ENCODE measurements at places on chromosomes 5 and 9.

DNA sequence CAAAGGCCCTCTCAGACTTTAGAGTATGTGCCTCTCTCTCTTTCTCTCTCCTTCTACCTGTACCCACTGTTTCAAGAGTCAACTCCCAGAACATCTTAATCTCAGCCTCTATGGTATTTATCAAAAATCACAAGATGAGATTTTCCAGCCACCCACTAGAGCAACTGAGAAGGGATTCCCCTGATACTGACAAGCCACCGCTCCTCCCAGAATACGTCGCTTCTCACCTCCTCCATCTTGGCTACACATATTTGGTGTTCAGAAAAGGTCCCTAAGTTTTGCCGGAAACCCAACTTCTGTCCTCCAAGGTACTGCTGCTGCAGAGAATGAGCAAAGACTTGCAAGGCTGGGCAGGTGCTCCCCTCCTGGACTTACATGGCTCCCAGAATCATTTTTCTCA is 6.1 kb downstream of the GARIN3 start:
- DNase-seq: no peak

GRCh38 chr5:78483809-78484521 is 123.5 kb downstream of the SCAMP1 start:
- DNase-seq: no peak

DNA sequence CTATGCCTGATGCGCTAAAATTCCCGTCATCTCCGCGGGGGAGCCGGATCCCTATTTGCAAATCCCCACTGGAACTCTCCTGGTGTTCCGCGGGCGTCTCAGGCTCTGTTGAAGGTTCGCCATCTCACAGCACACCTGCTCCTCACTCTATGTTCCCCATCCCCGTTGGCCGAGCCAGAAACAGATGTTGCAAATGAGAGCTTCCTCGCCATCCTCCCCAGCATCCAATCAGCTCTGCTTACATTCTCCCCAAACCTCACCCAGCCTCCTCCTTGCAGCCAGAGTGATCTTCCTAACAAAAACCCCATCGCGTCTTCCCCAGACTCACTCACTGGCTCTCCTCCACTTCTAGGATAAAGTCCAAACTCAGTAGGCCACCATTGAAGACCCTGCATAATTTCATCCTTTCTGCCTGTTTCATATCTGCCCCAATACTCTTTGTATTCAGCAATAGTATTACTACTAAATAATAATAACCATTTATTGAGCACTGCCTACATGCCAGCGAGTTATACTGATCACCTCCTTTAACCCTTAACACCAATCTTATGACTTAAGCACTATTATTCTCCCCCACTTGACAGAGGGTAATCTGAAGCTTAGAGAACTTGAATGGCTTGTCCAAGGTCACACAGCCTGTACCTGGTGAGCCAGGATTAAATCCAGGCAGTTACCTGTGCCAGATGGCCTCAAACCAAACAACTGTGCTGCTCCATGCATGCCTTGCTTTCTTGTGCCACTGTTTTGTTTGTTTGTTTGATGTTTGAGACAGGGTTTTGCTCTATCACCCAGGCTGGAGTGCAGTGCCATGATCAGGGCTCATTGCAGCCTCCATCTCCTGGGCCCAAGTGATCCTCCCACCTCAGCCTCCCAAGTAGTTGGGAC is 14.0 kb downstream of the AQP7 start:
- no peak for DNase-seq

DNA sequence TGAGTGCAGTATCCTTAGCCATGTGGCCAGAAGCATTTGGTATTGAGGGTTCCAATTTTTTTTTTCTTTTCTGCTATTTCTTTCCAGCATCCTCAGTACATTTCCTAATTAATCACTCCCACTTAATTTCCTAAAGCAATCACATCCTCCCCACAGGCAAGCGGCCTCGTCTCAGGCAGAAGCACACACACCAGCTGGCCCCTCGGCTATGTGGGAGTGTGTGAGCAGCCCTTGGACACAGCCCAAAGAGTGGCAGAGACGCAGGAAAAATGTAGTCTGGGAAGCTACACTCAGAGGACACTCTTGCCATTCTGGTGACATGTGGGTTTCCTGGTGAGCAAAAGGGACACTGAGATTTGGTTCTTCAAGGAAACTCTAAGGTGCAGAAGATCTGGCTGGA is 20.7 kb downstream of the SLIT3 start:
- DNase-seq: no peak

GRCh38 chr9:96585426-96585825 is 34.2 kb downstream of the CDC14B start:
- no peak for DNase-seq

DNA sequence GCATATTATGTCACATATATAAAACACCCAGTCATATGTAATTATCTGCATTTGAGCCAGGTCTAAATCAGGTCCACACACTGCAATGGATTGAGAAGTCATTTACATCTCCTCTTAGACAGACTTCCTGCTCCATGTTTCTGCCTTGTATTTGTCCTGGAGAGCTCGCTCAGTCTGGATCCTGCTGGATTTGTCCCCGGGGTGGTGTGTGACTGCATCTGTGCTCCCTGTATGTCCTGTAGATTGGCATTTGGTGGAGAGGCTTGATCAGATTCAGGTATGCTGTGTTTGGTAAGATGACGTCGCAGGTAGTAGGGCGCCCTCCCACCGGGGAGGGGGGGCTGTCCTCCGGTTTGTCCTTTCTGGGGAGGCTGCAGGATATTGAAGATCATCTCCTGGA is 33.6 kb upstream of the IER5L start:
- DNase-seq: no peak

GRCh38 chr5:179219661-179220620 is 125.3 kb downstream of the ADAMTS2 start:
- DNase-seq: no peak

GRCh38 chr9:132595319-132595718 is 12.9 kb downstream of the BARHL1 start:
- no peak for DNase-seq

DNA sequence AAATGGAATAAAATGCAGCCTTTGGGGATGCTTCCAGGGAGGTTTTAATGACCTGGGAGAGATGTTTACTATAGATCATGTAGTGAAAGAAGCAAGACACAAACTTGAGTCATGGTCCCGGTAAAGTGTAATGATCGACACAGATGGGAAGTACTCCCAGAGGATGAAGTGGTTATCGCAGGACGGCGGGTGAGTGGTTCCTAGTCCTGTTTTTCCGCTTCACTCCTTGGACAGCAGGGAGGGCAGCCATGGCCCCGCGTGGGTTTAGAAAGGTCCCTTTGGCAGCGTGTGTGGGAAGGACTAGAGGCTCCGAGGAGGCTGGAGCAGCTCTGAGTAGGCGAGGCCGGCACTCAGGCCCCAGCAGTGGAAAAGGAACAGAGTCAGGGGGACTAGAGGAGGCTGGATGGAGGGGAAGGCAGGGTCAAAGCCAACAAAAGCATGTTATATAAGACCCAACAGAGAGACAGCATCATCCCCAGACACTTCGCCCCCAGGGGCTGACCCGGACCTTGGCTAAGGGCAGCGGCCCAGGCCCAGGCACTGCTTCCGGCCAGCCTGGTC is 49.2 kb upstream of the STXBP1 start:
- no peak for DNase-seq

GRCh38 chr5:97131139-97131710 is 11.2 kb downstream of the LIX1 start:
- DNase-seq: no peak

All from NCI-H1105 (cell line).